ENCODE measurements at places on chromosomes 1 and 21.

GRCh38 chr1:62333441-62333840 is 14.2 kb upstream of the KANK4 start:
- no peak for DNase-seq

- DNase-seq, result no peak
Observed at GRCh38 chr1:208025031-208025430, 114.1 kb upstream of the CD34 start.

GRCh38 chr1:209590405-209590804 is 6.9 kb downstream of the CAMK1G start:
- no peak for DNase-seq

- no peak for DNase-seq
Observed at GRCh38 chr1:37947364-37947763, 511 bp upstream of the INPP5B start.

DNA sequence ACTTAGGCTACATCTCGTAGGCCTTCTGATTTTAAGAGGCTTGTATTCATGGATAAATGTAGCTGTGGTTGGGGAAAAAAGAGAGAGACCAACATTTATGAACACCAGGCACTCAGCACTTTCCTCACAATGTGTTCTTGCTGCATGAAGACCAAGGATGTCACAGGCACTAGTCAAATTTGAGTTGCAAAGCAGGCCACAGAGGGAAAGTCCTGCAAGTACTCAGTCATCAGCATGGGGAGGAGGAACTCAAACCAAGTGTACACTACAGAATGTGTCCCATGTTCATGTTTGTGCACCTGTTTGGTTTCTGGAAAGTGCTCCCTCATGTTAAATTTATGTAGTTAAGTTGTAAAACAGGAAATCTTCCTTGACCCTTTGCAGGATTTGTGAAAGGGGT is 8.7 kb upstream of the MAP3K7CL start:
- no peak for DNase-seq

GRCh38 chr1:69985901-69986439 is 219.4 kb downstream of the LRRC40 start:
- no peak for DNase-seq

- DNase-seq, result no peak
Observed at GRCh38 chr1:237431448-237431847, 389.5 kb downstream of the RYR2 start.

DNA sequence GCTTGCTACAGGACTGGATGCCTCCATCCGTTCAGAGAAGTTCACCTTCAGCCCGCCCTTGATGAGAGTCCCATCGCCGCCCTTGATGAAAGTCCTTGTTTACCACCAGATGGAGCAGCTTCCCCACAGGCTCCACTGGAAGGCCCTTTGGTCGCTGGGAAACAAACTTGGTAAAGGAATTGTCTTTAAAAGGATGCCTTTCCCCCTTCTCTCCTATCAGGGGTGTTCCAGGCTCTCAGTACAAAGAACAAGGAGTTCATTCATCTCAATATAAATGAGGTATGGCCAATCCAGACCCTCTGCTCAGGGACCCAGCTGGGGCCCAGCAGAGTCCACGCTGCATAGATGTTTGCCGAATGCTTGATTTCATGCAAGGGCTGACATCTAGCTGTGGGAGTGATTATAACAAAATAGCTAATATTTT is 50.8 kb downstream of the CAPN9 start:
- DNase-seq, result no peak

GRCh38 chr1:60903591-60903990 is 178.8 kb upstream of the NFIA start:
- DNase-seq, result no peak

DNA sequence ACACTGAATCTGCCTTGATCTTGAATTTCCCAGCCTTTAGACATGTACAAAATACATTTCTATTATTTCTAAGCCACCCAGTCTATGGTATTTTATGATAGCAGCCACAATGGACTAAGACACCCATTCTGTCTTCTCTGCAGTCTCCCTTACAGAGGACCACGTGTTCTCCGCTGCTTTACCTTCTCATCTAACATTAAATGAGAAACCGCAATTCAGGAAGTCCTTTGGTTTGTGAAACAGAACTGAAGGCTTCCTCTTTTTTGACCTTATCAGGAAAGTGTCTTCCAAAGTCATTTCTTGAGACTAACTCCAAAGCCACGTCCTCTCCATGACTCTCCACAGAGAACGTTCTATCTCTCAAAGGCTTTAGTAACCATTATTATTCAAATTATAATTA is 560.1 kb downstream of the OMA1 start:
- DNase-seq, result no peak

DNA sequence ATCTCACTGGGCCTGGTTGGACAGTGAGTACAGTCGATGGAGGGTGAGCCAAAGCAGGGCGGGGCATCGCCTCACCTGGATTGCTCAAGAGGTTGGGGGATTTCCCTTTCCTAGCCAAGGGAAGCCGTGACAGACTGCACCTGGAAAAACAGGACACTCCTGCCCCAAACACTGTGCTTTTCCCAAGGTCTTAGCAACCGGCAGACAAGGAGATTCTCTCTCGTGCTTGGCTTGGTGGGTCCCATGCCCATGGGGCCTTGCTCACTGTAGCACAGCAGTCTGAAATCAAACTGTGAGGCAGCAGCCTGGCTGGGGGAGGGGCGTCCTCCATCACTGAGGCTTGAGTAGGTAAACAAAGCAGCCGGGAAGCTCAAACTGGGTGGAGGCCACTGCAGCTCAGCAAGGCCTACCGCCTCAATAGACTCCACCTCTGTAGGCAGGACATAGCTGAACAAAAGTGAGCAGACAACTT is 11.3 kb downstream of the C1orf105 start:
- no peak for DNase-seq

DNA sequence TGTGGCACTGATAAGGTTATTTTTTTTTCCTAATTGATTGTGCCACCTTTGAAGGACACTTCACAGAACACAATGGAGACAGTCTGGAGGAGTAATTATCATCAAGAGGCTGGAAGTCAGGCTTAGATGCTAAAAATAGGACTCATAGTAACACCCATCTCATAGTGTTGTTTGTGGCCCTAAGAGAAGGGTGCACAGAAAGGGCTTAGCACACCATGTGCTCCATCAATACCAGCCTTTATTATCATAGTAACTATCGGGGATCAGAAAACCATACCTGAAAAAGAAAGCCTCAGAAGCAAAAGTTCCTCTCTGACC is 11.9 kb downstream of the NIPAL3 start:
- no peak for DNase-seq

DNA sequence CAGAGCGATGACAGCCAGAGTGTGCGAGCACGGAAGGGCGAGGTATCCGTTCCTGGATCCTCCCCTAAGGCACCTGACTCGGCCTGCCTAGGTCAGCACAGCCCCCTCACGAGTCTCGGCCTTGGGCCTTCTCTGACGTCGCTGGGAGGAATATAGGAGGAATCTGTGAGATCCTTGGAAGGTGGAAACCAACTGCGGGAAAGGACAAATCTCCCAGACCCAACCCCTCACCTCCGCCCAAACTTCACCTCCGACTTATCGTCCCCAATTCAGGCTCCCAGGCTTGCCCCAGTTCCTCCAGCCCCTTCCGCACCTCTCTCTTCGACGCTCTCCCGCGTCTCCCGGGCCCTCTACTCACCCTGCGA is 494 bp downstream of the APH1A start:
- DNase-seq, result peak; percentile 15

- DNase-seq, result no peak
Observed at GRCh38 chr1:116194568-116194967, 83.4 kb downstream of the MAB21L3 start.

GRCh38 chr1:217539510-217539909 is 91.4 kb downstream of the GPATCH2 start:
- DNase-seq, result no peak

GRCh38 chr1:200095057-200095577 is 67.6 kb downstream of the NR5A2 start:
- DNase-seq, result no peak

- no peak for DNase-seq
Observed at GRCh38 chr1:101154547-101154946, 82.3 kb upstream of the S1PR1 start.

- DNase-seq, result no peak
Observed at GRCh38 chr1:221169447-221169889, 290.2 kb downstream of the HLX start.

- DNase-seq, result no peak
Observed at GRCh38 chr1:22210636-22211035, 67.7 kb upstream of the WNT4 start.

- DNase-seq, result peak; percentile 46
Observed at GRCh38 chr1:39955547-39956539, 898 bp downstream of the MFSD2A start.

- no peak for DNase-seq
Observed at GRCh38 chr1:90133133-90133532, 138.2 kb downstream of the ZNF326 start.

DNA sequence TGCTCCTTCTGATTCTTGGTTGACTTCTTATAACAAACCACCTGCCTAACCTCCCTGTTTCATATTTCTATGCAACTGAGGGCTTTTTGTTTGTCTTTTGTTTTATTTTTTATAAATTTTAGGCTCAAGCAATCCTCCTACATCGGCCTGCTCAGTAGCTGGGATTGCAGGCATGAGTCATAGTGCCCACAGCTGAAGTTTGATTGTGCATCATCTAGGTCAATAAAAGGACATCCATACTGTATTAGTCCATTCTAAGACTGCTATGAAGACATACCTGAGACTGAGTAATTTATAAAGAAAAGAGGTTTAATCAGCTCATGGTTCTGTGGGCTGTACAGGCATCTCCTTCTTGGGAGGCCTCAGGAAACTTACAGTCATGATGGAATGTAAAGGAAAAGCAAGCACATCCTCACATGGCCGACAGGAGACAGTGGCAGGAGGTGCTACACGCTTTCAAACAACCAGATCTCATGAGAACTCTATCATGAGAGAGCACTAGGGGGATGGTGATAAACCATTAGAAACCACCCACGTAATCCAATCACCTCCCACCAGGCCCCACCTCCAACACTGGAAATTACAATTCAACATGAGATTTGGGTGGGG is 285.0 kb downstream of the SIPA1L2 start:
- DNase-seq, result no peak

- DNase-seq, result no peak
Observed at GRCh38 chr21:26845759-26846035, 488 bp upstream of the ADAMTS1 start.

DNA sequence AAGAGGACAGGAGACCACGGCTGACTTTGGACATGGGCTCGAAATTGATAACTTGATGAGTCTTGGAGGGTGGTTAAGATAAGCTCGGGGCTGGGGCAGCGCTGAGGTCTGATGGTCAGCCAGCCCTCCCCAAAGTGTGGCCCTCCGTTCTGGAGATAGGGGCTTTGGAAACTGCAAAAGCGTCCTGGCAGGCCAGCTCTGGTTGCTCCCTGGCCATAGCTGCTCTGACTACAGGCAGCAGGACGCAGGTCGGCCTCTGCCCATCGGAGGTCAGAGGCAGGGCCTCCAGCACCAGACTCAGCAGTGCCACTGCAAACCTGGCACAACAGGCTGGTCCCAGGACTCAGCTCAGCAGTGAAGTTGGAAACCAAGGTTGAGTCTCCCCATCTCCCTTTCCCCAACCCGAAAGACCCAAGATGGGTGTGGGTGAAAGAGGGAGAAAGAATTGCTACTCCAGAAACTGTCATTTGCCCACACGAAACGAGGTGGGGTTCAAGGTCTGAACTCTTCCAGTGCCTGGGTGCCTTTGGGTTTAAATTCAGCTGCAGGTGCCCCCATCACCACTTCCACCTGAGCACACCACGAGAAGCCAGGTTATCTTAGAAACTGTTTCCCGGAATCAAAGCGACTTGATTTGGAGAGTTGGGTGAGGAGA is 4.8 kb downstream of the SIM2 start:
- DNase-seq, result no peak

GRCh38 chr21:16302851-16303282 is 573.1 kb downstream of the USP25 start:
- DNase-seq, result no peak

DNA sequence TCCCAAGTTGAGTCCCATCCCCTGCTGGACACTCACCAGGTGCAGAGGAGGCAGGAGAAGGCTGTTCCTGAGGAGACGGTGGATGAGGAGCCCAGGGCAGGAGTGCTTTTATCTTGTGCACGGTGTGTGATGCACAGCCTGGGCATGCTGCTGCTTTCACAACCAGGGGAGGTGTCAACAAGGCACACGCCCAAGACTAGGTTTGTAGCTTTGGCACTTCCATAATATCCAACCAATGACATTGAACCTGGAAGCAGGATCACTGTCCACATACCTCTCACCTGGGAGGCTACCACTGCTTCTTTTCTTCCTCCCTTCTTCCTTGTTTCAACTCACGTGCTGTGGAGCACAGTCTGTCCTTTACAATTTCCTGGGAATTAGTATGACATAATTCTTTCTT is at the start of gene LCE3D:
LCE3D (minus strand) TSS at position 84 of the 400 bp plus-strand sequence. CDS start 580 bp downstream, outside the sequence.
- no peak for DNase-seq

DNA sequence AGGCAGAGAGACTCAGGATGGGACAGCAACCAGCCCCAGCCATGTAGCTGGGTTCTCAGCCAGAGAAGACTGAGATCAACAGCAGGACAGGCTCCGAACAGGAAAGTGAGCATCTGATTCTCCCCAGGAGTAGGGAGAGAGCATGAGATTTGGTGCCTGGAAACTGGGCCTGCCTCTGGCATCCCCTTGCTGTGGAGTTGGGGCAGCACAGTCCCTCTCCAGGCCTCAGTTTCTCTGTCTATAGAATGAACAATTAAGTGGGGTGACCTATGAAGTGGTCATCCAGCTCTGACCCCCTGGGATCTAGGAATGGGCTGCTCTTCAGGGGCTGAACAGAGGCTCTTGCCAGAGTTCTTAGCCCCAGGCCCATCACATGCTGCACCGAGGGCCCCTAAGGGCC is 55.6 kb downstream of the KLHDC7A start:
- DNase-seq, result no peak

DNA sequence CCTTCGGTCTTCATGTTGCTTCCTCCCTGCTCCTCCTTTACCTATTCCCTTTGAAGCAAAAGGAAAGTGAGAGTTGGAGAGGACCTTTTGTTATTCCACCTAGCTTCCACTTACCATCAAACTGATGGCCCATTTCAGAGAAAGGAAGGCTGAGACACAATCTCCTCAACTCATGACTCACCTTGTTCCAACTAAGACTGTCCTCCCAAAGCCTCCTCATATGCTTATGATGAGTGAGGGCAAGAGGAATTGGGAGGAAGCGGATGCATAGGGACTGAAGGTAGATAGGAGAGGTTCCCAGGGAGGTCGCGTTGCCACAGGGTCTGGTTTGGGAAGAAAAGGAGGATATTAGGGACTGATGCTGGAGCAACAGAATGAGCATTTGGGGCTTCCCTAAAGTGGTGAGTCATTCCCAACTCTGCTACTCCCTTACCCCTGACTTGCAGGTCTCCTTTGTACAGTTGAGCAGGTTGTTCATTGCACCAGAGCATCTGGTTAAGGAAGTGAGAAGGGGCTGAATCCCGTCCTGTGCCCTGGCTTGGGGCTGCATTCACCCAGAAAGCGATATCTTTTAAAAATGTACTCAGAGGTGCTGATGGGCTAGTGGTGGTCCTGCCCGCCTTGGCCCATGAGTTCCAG is 35.0 kb downstream of the LGR6 start:
- no peak for DNase-seq

GRCh38 chr1:67436511-67437055 is 6.4 kb upstream of the SERBP1 start:
- no peak for DNase-seq

DNA sequence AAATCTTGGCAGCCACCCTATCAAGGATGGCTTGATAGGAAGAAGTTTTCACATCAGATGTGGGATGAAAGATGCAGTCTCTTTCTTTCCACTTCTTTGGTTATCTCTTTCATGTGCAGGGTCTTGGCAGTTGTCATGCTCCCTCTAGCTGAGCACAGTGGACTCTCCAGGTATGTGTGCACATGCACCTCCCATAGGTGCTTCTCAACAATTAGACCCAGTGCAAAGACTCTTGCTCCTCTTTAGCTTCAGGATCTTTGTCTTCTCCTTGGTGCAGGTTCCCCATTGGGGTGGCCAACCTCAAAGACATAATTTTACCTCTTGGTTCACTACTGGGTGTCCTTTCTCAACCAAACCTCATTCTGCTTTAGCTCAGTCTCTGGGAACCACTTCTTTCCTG is 80.7 kb downstream of the TBX15 start:
- no peak for DNase-seq

All from activated T-helper 9 cell treated with anti-CD3 and anti-CD28 coated beads, Interleukin-2, amount 50 U/mL, for 16 hours (primary cell).